NCI-H1105 (cell line): ENCODE measurements at places on chromosomes 5 and 9.

GRCh38 chr5:18736051-18736398 is 1101.8 kb downstream of the TAF11L14 start:
- DNase-seq = no peak

- no peak for DNase-seq
These were observed 112.5 kb upstream of the LARP1 start for GRCh38 chr5:154642499-154643245.

DNA sequence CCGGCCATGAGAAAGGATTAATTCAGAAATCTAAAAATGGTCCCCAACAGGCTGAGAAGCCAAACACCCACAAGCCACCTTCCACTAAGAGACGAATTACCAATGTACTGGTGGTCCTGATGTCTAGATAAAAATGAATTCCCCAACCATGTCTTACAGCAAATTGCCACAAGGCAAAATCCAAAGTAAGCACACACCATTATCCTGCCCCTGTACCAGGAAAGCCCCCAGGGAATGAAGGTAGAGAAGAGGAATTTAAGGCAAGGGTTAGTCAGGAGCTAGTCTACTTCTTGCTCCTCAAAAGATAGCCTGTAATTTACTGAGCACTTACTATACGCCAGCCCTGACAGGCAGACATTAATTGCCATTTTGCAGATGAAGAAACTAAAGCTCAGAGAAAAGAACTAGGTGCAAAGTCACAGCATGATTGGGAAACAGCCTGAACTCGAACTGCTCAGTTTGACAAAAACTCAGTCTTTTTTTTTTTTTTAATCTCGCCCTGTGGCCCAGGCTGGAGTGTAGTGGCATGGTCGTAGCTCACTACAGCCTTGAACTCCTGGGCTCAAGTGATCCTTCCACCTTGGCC is 64.3 kb downstream of the RAPGEF1 start:
- no peak for DNase-seq

- DNase-seq = no peak
These were observed 20.1 kb upstream of the LRRC14B start for GRCh38 chr5:170971-171800.

GRCh38 chr5:141881886-141882285 is 3.7 kb upstream of the PCDH1 start:
- no peak for DNase-seq

GRCh38 chr9:132698989-132699388 is 28.7 kb downstream of the GTF3C4 start:
- no peak for DNase-seq

DNA sequence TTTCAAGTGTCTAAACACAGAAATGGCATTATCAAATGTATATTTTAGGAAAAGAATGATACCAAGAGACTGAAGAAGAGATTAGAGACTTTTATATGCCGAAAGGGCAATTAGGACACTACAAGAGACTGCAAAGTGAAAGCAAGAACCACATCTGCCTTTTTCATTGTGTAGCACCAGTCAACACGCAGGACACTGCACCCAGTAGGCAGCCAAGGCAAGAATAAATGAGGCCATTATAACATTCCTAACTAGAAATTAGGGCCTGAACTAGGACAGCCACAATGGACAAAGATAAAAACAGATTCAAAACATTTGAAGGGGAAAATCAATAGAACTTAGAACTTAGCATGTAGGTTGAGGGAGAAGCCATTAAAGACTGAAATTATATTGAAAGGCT is 10.8 kb downstream of the CETN3 start:
- no peak for DNase-seq

GRCh38 chr9:92480291-92480771 is 2.0 kb downstream of the ASPN start:
- DNase-seq = no peak

- DNase-seq = no peak
These were observed 65.5 kb upstream of the TBCA start for GRCh38 chr5:77841616-77842015.

- DNase-seq = no peak
These were observed 564.0 kb downstream of the PSAT1 start for GRCh38 chr9:78860801-78861475.

DNA sequence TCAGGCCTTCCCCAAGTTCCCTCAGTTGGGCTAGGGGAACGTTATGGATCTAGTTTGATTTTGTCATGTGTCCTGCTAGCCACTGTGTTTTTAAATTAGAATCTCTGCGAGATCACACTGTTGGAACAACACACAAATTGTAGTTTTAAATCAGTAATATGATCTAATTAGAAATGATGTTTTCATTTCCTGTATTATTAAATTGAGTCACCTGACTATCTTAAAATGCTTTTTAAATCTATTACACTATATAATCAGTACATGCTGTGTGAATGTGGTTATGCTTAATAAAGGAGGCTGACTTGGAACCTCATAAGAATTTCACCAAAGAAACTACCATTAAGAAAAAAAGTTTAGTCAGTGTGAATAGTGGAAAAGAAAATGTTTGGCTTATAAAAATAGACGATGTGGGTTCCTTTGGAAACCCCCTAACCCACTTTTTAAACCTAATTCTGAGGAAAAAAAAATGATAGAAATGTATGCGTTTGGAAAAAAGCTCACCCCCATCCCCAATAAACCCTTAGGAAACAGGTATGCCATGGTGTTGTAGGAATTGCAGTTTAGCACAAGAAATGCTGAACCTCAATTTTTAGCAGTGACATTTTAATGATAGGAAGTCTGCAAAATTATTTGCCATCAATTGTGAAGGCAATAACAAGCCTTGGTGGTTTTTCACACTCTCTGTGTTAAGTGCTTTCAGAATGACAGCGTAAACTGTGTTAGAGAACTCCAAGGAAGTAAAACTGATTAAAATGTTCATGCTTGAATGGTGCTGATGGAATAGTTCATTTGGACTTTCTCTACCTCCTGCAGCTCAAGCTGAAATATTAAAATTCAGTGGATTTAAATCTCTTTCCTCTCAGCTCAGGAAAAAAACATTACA is 59.0 kb downstream of the TLE4 start:
- no peak for DNase-seq

DNA sequence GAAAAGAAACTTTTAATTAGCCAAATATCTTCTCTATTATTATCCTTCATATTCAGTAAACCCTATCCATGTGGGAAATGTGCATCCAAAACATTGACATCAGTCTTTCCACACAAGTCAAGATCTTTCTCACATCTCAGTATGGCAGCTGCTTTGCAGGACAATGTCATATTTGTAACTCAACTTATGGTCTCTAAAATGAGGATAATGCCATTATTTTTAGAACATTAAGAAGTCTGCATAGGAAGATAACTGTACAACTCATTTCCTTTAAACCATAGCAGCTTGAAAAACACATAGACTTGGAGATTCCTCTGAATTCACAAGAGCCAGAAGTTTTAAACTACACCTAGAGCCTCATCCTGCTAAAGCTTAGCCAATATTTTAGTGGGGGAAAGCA is 43.7 kb downstream of the MCTP1 start:
- no peak for DNase-seq
